ENCODE measurements at places on chromosomes 16 and 17.
A peak's percentile ranks its signal among the peaks of the same experiment; 100 is the strongest.

DNA sequence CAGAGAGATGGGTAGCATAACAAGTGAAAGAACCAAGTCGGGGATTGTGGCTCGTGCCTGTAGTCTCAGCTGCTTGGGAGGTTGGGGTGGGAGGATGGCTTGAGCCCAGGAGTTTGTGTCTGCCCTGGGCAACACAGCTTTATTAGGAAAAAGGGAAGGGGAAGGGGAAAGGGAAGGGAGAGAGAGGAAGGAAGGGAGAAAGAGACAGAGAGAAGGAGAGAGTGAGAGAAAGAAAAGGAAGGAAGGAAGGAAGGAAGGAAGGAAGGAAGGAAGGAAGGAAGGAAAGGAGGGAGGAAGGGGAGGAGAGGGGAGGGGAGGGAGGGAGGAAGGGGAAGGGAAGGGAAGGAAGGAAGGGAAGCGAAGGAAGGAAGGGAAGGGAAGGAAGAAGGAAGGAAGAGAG lies 33.3 kb downstream of the CENPV start:
- no peak for DNase-seq

- DNase-seq = no peak
These were observed 20.2 kb upstream of the GNG13 start for GRCh38 chr16:820748-821147.

DNA sequence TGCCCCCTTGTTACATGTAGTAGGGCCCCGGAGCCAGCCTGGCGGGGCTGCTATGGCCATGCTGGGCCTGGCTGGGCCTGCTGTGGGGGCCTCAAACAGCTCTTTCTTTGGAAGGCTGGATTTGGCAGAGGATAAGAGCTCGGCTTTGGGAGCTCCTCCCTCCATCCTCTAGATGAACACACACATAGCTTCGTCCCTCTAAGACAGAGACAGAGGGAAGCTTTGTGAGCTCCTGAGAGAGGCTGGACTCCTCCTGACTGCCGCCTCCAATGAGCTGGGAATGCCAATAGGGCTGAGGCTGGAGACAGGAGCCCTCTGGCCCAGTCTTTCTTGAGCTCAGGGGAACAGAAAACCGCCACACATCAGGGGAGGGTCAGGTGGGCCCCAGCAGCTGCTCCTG lies 37.3 kb upstream of the CDC42EP4 start:
- DNase-seq = no peak

DNA sequence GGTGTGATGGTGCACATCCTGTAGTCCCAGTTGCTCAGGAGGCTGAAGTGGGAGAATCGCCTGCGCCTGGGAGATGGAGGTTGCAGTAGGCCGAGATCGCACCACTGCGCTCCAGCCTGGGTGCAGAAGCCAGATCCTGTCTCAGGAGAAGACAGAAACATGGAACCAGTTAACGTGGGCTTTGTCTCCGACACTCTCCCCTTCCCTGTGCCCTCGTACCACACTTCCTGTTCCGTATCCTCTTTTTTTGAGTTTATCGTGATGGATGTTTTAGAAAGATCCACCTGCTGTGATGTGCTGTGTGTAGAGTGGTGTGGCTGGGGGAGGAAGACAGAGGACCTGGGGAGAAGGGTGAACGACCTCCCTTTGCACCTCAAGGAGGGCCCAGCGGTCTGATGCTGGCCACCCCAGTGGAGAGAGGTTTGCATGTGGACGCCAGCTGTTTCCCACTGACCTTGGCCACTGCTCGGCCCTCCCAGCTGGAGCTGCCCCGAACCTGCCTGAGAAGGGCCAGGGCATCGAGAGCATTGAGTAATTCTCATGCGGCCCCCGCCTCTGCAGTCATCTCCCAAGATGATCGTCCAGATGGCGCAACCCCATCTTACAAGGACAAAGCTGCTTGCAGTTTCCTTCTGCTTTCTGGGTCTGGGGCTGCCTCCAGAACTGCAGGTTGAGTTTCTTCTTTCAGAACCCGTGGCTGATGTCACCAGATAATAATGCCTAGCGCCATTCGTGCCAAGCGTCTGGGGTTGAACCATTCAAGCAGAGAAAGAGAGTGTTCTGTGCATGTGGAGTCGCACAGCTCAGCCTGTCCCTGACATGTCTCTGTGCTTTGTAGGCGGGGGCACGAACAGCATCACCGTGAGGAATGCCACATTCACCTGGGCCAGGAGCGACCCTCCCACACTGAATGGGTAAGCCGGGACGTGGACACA lies 126.3 kb downstream of the ABCC1 start:
- no peak for DNase-seq

- DNase-seq = no peak
These were observed 53.6 kb downstream of the CBFA2T3 start for GRCh38 chr16:88923450-88923849.

DNA sequence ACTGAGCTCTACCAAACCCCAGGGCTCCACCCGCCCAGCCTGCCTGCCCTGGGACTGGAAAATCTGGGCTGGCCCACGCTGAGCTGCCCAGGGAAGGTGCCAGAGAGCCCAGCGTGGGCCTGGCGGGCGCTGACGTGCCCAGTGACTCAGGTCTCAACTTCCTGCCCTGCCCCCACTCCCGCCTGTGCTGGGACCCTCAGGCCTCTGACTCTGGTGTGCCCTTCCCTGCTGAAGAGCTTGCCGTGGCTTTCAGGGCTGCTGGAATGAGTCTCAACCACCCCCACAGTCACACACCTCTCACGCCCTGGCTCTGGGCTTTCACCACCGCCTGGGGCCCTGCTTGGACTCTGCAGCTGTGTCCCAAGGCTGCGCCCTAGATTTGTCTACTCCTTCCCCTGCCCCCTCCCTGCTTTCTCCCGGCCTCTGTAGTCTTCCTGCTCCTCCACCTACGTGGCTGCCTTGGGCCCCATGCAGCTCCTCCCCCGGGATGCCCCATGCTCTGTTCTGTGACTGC lies 10.4 kb downstream of the LLGL1 start:
- no peak for DNase-seq

GRCh38 chr16:90020260-90020837 lies 1.1 kb upstream of the DBNDD1 start:
- no peak for DNase-seq

- no peak for DNase-seq
These were observed 5.8 kb downstream of the TMEM97 start for GRCh38 chr17:28324781-28325180.

DNA sequence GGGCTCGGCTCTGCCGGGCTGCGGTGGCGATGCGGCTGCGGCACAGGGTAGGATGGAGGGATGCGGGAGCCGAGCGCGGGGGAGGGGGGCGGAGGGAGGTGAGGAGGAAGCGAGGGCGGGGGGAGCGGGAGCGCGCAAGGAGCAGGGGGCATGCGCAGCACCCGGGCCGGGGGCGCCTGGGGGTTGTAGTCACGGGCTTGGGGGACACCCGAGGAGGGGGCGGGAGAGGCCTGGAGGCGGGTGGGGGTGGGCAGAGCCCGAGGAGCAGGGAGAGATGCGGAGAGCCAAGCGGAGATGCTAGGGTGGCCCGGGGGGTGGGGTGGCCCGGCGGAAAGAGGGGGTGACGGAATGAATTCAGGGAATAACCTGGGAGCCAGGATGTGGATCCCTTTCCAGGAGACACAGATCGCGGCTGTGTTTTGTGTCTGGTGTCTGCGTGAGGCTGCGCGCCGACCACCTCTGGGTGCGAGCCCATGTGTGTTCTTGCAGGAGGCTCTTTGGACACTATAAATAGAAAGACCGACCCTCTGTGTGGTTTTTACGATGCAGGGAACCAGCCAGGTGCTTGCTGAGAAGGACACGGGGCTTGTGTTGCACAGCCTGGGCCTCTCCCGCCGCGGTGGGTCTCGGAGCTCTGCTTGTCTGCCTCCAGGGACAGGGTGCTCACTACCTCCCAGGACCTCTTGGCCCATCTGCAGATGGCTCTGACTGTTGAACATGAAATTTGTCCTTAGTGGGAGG lies at the start of gene STX1B:
TSS of gene STX1B (minus strand) at position 54 of the 741 bp plus-strand sequence. CDS start 242 bp downstream, outside the sequence.
- DNase-seq = peak; percentile 68

DNA sequence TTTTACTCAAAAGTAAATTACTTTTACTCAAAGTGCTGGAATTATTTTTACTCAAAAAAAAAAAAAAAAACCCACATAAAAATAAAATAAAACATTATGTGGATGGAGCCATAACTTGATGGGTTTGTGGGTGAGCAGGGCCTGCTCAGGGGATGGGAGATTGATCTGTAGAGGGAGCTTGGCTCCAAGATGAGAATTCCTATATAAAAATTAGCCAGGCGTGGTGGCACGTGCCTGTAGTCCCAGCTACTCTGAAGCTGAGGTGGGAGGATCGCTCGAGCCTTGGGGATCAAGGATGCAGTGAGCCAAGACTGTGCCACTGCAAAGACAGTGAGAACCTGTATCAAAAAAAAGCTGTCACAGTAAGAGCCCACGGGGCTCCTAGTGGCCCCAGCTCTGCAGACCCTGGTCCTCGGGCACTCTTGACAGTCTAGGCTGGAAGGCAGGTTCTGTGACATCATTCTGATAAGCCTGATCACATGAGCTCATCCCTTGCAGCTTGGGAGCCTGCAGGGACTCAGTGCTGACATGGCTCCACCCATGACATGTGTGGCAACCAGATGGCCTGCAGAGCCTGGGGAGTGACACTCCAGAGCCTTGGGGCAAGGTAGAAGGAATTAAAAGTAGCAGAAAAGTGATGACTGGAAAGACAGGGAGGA lies 42.5 kb downstream of the ST3GAL2 start:
- DNase-seq = peak; percentile 97

DNA sequence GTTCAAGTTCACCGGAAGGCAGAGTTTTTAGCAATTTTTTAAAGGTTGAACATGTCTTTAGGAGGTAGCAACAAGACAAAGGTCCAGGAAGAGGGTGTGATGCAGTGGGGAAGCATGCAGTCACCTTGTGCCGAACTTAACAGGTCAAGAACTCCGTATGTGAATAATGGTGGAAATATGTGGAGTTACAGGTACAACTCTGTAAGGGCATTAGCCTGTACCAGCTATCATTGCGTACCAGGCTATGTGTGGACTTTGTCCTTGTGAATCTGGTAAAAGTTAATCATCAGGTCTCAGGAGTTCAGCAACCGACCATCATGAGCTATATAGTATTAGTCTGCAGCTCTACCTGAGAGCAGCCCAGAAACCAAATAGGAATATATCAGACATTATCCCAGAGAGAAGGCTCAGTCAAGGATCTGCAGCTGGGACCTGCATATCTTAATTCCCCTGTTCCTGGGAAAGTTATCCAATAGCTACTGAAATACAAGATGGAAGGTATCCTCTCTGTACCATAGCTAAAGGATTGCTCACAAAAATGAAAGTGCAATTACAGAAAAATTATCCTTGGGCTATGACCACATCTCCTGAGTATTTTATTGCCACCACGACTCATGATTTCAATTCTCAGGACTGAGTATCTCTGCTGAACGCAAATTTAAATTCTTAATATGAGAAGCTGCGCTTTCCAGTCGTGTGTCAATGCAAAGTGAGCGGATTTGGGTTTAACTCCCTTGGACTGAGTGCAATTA lies 469.3 kb downstream of the CDH13 start:
- no peak for DNase-seq

DNA sequence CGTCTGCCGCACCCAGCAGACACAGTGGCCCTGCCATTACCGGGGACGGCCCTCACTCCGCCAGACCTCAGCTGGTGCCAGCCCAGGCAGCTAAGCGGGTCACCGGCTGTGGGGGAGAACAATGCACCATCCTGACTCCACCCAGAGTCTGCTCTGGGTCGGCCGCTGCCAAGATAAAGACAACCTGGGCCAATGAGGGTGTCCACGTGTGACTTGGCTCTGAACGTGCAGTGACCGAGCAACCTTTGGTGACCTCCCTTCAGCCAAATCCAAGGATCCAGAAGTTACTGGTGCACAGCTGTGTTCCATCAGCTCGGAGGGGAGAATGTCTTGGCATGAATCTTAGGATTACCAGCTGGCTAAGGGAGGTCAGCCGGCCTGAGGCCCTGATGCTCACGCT lies 155.9 kb downstream of the NTN1 start:
- no peak for DNase-seq

- peak; percentile 26 for DNase-seq
These were observed 155.7 kb upstream of the C17orf78 start for GRCh38 chr17:37219876-37220606.

GRCh38 chr17:77618731-77619130 lies 339.8 kb upstream of the TNRC6C start:
- no peak for DNase-seq

- DNase-seq = no peak
These were observed 13.4 kb downstream of the RBBP6 start for GRCh38 chr16:24552705-24553246.

DNA sequence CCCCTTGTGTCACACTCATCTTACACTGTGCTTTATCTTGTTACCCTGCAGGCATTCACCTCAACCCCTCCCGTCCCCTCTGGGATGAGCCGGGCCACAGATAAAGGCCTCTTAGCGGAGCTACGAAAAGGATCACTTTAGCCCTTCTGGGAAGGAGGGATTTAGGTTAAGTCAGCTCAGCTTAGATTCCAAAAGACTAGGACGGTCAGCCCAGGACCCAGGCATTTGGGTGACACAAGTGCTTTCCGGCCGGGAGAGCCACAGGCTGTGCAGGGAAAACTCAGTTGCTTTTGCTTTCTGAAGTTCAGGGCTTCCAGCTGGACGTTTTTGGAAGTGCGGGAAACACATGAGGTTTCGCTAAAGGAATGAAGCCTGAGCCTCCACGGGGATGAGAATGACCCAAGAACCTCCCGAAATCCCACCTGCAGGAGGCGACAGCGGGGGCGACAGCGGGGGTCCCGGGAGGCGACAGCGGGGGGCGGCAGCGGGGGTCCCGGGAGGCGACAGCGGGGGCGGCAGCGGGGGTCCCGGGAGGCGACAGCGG lies 11.6 kb upstream of the METRNL start:
- DNase-seq = no peak

- DNase-seq = no peak
These were observed 2.2 kb upstream of the LPCAT2 start for GRCh38 chr16:55506708-55507107.

GRCh38 chr17:2455956-2456355 lies 55.1 kb upstream of the MNT start:
- peak; percentile 77 for DNase-seq

DNA sequence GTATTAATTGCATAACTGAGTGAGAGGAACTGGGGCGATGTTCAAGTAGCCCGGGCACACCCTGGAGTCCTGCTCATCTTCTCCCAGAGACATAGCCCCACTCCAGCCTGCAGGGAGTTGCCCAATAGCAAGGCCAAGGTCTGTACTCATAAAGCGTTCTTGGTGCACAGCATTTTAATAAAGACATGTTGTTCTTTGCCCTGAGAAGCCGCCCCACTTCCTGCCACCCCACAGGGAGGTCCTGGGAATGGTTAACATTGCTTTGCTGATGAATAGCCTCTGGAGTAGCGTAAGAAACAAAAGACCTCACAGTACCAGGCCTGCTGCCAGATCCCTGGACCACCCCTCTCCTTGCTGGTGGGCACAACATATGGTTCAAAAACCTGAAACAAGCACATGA lies 21.6 kb upstream of the CDH1 start:
- no peak for DNase-seq

- no peak for DNase-seq
These were observed 34.8 kb downstream of the RPGRIP1L start for GRCh38 chr16:53668869-53669268.

DNA sequence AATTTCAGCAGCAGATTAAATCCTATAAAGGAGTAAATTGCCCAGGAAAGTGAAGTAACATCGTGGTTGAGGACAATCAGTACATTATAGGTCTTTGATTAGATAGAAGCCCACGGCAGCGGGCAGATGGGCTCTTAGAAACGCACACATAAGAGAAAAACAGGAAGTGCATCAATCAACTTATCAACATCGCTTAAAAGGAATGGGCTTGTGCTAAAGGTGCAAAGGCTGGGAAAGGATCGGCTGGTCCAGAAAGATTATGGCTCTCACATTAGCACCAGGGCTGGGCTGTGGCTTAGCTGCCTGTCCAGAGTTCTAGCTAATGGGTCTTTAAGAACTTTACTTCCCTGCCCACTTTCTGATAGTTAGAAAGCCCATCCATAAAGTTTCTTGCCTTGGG lies 292.0 kb upstream of the TNRC6C start:
- no peak for DNase-seq
